ENCODE measurements at places on chromosomes 1 and 21.

GRCh38 chr21:17513214-17514123, 626 bp downstream of the CXADR start:
- DNase-seq: peak; percentile 54

DNA sequence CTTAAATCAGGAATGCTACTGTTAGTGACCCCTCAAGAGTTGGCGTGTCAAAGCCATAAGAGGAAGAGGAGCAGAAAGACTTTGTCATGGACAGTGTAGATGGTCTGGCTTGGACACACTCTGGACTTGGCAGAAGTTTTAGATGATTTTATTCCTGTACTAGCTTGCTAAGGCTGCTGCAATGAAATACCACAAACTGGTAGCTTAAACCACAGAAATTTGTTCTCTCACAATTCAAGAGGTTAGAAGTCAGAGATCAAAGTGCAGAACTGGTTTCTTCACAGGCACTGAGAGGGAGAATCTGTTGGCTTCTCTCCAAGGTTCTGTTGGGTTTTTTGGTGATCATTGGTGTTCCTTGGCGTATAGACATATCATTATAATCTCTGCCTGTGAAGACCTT, 869.8 kb upstream of the B3GALT2 start:
- DNase-seq: no peak

GRCh38 chr1:64733581-64734286, 11.1 kb upstream of the RAVER2 start:
- DNase-seq: no peak

DNA sequence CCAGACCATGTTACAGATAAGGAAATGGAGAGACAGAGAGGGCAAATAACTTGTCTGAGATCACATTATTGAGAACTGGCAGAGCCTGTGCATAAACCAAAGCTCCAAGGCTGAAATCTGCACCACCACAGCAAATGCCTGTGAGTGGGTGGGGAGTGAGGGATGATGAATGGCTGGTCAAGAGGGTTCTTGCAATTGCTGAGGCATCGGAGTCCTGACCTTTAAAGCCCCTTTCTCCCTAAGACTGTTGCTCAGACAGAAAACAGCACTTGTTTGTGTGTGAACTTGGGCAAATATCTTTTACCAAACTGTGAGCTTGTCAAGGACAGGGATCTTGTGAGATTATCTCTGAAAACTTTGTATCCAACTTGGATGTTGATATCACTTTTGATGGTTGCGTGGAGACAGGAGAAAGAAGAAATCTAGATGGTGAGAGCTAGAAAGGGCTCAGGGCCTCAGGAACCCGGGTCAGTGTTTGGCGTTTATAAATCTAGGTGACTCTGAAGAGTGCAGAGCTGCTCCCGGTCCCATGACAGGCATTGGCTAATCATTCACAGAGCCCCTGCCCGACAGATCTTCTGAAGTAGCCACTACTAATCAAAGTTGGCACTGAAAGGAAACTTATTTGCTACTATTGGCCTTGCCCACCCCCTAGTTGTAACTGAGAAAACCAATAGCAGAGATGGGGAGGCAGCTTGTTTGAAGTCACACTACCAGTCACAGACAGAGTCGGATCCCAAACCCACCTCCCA, 122.3 kb downstream of the FOXD2 start:
- DNase-seq: no peak

GRCh38 chr1:231335663-231336602, 1.7 kb downstream of the EXOC8 start:
- DNase-seq: no peak

- DNase-seq: peak; percentile 21
Observed at GRCh38 chr1:99728494-99729235, 37.8 kb downstream of the FRRS1 start.

DNA sequence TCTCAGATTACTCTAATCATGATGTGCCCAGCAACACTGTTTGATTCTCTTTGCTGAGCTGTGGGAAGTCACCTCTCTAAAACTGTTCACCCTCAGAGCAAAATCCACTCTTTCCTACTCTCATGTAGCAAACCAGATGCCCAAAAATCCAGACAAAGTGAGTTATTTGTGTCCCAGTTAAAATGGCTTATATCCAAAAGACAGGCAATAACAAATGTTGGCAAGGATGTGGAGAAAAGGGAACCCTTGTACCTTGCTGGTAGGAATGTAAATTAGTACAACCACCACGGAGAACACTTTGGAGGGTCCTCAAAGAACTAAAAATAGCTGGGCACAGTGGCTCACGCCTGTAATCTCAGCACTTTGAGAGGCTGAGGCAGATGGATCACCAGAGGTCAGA, 384.0 kb downstream of the HHIPL2 start:
- DNase-seq: no peak

- no peak for DNase-seq
Observed at GRCh38 chr1:40241362-40241761, 6.4 kb upstream of the TMCO2 start.

- DNase-seq: peak; percentile 32
Observed at GRCh38 chr1:105137543-105138457, 1388.1 kb downstream of the AMY1C start.

- no peak for DNase-seq
Observed at GRCh38 chr1:107760065-107760464, 204.9 kb downstream of the VAV3 start.

DNA sequence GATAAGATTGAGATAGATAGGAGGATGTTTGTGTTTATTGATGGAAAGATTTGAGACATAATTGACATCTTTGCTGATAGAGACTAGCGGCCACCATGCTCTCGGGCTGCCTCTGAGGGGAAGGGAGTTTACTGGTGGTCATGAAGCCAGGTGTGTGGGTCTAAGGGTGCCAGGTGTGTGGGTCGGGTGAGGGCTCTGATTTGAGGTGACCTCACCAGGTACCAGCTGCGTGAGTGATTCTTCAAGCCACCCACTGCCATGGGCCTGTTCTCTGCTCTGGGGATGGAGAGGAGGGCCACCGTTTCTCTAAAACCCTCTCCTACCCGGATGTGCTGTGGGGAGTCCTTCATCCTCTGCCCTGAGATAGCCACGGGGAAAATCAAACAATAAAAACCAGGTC, 3.2 kb downstream of the UBASH3A start:
- DNase-seq: no peak

DNA sequence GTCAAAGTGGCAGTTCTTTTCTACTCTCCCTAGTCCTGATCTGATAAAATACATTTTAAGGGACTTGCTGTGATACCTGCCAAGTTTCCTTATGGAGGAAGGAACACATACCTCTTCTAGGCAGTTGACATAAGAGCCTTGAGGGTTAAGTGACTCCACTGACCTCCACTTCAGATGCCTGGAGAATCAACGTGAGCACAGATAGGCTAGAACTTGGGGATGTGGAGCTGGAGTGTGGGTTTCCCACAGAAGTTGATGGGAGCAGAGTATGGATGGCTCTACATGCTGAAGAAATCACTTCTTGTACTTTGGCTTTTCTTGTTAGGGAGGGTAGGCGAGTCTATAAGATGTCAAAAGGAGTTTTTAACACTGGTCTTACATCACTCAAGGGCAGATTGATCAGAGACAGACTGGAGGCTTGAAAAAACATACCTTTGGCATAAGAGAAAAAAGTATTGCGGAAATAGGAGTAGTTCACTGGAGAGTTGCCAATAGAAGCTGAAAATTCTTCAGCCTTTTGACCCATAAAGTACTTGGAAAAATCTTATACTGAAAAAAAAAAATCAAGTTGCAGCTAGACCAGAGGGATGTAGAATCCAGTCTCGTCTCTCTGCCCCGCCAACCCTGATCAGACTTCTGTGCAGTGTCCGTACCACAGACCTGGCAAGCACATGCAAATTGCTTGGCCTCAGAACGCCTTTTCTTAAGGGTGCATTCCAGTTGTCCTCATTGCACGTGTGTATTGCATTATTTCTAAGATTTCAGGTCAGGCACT, 5.5 kb downstream of the RHOU start:
- DNase-seq: no peak

GRCh38 chr1:161932668-161933067, 91.0 kb downstream of the OLFML2B start:
- no peak for DNase-seq

DNA sequence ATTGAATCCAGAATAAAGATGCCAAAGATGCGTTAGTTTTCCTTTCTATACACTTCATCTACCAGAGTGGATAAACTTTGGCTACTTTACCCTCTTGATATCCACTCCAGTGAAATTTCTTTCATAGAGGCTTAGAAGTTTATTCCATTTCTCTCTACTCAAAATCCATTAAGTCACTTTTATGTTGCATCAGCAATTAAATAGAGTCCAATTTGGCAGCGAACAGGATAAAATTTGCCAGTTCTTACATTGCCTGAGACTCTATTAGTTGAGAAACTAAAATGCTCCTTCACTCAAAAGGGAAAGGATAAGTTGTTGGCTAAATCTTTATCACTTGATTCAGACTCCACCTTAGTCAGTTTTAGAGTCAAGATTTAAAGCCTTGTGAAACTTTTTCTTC, 57.9 kb downstream of the ACBD6 start:
- no peak for DNase-seq

DNA sequence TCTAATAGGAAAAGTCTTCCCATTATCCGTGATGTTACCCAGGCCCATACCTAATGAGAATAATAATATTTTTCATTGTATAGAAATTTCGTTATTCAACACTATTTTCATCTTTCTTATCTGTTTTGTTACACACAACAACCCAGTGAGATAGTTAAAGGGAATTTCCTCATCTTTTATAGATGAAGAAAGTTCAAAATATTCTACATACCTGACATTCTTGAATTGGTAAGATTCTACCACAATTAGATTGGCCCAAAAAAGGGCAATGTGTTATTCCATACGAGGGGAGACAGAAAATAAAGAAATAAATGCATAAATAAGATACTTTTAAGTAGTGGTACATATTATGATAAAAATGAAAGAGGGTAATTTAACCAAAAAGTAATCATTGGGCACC, 405.5 kb upstream of the ADAMTS5 start:
- no peak for DNase-seq

DNA sequence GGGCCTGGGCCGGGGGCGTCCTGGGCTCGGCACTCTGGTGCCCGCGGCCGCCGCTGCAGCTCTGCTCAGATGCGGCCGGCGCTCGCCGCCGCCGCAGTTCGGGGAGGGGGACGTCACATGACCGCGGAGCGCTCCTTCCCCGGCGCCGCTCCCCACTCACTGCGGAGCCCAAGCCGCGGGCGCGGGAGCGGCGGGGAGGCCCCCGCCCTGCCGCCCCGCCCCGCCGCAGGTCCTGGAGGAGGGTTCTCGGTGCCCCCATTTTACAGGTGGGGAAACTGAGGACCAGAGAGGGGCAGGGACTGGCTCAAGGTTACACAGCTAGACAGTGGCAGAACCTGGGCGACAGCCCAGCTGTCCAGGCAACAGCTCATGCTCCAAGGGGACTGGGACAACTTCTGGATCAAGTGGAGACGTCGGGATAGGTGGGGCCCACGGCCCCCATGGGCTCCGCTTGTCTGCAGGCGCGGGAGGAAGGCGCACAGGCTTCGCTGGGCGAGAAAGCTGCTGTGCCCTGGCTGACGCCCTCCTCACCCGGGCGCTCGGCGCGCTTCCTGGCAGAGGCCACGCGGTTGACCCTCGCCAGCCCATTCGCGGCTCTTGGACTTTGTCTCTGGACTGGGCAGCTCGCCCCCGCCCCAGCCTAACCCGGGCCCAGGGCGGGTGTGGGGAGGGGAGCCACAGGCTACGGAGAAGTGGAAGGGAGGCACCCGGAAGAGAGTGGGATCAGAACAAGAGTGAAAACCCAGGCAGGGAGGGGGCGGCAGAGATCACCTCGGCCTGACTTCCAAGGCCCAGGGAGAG, at the start of gene RAP1GAP:
TSS of gene RAP1GAP (minus strand) at position 100 of the 801 bp plus-strand sequence. CDS start 49,325 bp downstream, outside the sequence.
- peak; percentile 32 for DNase-seq

DNA sequence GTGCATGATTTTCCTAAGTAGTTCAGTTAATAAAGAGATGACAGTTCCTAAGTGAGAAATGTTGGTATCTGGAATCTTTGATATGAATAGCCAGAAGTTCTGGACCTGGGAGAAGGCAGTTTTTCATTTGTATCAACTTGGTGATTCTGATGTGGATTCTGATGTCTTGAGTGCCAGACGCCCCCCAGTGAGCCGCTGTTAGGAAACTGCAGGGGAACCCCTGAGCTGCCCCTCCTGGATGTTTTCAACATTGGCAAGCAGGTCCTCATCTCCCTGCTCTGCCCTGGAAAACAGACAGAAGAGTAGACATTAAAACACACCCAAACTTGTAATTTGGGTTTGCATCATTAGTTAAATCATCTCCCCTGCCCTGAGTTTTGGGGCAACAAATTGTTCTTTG, 7.4 kb downstream of the ETS2 start:
- no peak for DNase-seq

DNA sequence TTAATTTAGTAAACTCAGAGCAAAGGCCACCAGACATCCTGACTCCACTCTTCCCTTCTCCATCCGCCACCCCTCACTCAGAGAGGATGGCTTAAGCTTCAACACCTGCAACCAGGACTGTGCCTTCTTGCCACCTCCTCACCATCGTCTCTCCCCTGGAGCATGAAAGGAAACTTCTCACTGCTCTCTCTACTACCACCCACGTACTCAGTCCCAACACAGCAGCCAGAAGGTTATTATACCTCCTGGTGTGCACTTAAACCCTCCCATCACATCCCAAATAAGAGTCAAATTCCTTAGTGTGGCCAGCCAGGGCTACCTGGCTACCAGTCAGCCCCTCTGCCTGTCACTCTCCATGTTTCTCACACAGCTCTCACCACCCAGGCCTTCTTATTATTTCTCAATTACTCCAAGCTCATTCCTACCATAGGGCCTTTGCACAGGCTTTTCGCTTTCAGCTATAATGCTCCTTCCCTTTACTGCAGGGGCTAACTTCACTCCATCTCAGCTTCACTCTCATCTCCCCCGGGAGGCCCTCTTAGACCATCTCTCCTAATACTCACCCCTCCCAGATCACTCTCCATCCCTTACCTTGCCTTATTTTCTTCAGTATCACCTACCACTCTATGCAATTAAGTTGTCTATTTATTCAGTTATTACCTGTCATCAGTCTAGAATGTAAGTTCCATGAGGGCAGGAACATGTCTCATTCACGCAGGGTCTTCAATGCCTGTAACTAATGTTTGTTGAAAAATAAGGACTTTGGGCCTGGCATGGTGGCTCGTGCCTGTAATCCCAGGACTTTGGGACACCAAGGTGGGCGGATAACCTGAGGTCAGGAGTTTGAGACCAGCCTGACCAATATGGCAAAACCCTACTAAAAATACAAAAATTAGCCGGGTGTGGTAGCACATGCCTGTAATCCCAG, 137.5 kb downstream of the TOMM20 start:
- no peak for DNase-seq

- no peak for DNase-seq
Observed at GRCh38 chr1:63936276-63936675, 162.5 kb downstream of the ROR1 start.

- no peak for DNase-seq
Observed at GRCh38 chr21:36263797-36264196, 56.2 kb upstream of the MORC3 start.

- DNase-seq: no peak
Observed at GRCh38 chr1:43421976-43422750, 31.6 kb downstream of the HYI start.

DNA sequence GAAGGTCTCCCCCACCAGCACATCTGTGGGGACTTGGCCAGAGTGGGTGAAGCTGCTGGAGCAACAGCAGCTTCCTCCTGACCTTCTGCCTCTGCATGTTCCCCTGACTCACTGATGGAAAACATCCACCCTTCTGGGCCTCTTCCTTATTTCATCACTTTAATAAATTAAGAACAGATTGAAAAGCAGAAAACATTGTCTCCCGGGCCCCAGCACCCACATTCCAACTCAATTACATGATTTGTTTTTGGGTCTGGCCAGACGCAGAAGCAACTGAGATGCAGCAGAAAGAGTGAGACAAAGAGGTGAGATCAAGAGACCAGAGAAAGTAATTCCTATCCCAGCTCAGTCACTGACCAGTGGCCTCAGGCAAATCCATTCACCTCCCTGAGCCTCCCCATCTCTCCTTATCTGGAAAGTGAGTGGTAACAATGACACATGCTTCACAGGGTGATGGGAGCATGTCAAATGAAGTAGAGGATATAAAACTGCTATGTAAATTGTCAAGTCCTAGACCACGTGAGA, 157.1 kb downstream of the ELAVL4 start:
- no peak for DNase-seq
